Activated CD4-positive, alpha-beta memory T cell treated with anti-CD3 and anti-CD28 coated beads for 36 hours (primary cell): ENCODE measurements at places on chromosomes 7 and 10. TPM values are rescaled to one million over a fixed set of nuclear protein-coding genes. Genes with fewer than 3 reads are reported as not detected.
A peak's percentile ranks its signal among the peaks of the same experiment; 100 is the strongest.

The FKBP9 gene
- 0.78 TPM for total RNA-seq

The ADAM12 gene
- 0.97 TPM for total RNA-seq

The KCNH2 gene
- 0.34 TPM for total RNA-seq

The IPMK gene
- total RNA-seq: 5.7 TPM

The MGMT gene
- 22.9 TPM for total RNA-seq

The SGCE gene
- 0.92 TPM for total RNA-seq

- peak; percentile 89 for DNase-seq
These were observed 17.6 kb upstream of the ORAI2 start for GRCh38 chr7:102415685-102416225.

DNA sequence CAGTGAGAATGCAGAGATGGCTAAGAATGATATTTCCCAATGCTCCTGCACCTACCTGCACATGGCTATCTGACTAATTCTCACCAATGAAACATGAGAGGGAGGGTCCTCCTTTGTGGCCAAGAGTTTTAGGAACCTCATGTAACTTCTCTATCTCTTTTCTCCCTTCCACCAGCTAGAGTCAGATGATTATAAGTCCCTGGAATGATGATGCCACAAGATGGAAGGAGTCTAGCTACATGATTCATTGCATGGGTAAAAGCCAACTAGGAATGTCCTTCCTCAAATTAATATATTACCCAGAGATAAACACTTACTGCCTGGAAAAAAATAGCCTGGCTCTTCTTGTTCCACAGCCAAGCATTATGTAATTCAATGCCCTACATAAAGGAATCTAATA, 55.1 kb upstream of the AASS start:
- no peak for DNase-seq

DNA sequence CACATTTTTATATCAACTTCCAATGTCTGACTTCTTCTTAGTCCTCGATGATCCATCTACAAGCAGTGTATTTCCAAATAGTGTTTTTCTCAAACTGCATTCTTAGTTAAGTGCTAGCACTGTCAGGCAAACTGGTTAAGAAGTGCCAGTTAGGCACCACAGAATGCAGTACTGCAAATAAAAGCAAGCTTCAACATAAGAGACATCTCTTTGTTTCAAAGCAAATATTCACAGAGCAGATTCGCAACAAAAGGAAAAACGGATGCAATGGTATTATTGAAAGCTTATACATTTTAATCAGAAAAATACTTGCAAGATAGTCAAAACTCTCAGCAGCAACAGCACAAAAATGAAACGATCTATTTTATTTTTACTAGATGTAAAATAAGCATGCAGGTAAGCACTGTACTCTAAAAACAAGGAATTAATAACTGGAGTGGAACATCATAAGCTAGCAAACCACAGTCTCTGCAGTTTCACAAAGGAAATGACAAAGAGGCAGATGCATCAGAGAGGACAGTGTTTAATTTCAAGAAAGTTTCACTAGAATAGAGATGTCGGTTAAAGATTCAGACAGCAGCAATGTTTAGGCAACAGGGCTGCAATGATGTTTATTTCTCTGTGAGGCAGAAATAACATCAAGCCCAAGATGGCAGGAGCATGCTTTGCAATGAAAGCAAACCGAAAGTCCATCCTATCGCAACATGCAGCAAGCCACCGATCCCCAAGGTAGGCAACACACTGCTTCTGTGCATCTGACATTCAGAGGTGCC, 82.0 kb downstream of the FGFR2 start:
- DNase-seq: peak; percentile 19

- DNase-seq: no peak
These were observed 21.9 kb upstream of the CRYGN start for GRCh38 chr7:151461942-151462230.
